ENCODE measurements at places on chromosomes 4 and X.

- no peak for DNase-seq
These were observed 756.3 kb upstream of the ATOH1 start for GRCh38 chr4:93072292-93072691.

- DNase-seq, result no peak
These were observed 472.7 kb downstream of the ARAP2 start for GRCh38 chr4:35771571-35771970.

DNA sequence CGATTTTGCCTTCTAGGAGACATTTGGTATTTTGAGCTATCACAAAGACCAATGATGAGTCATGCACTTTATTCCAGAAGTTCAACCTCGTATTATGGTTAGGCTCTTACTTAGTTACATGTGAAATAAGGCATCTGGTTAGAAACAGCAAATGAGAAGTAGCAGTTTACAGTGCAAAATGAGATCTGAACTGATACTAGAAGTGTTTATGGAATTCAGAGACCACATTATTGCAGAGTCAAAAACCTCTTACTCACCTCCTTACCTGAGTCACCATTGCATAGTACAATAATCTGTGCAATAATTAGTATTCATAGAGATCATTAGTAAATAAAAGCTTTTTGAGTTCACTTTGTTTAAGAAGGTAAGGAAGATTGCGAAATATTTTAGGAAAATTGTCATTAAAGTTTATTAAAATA, 38.7 kb downstream of the SEC24B start:
- DNase-seq, result no peak

- no peak for DNase-seq
These were observed 30.9 kb downstream of the PDLIM3 start for GRCh38 chr4:185504098-185505047.

DNA sequence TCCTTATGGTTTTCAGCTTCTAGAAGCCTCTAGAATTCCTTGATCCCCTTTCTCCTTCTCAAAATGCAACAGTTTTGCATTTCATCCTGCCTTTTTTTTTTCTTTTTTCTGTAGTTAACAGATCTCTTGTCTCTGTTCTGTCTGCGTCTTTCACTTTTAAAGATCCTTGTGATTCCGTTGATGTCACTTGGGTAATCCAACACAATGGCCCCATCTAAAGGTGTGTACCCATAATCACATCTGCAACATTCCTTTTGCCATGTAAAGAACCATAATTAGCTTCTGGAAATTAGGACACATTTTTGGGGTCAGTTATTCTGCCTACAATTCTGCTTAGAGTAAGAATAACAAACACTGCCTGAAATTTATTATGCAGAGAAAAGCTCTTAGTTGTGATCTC, 1180.9 kb upstream of the ADGRL3 start:
- no peak for DNase-seq

- DNase-seq, result no peak
These were observed 48.5 kb upstream of the TMEM154 start for GRCh38 chr4:152728343-152728742.

GRCh38 chrX:50865311-50865710, 45.2 kb upstream of the BMP15 start:
- DNase-seq, result no peak

- no peak for DNase-seq
These were observed 177.1 kb downstream of the NHS start for GRCh38 chrX:17552044-17552650.

Data from CD4-positive, alpha-beta memory T cell (primary cell).